ENCODE measurements at places on chromosomes 2 and 18.

DNA sequence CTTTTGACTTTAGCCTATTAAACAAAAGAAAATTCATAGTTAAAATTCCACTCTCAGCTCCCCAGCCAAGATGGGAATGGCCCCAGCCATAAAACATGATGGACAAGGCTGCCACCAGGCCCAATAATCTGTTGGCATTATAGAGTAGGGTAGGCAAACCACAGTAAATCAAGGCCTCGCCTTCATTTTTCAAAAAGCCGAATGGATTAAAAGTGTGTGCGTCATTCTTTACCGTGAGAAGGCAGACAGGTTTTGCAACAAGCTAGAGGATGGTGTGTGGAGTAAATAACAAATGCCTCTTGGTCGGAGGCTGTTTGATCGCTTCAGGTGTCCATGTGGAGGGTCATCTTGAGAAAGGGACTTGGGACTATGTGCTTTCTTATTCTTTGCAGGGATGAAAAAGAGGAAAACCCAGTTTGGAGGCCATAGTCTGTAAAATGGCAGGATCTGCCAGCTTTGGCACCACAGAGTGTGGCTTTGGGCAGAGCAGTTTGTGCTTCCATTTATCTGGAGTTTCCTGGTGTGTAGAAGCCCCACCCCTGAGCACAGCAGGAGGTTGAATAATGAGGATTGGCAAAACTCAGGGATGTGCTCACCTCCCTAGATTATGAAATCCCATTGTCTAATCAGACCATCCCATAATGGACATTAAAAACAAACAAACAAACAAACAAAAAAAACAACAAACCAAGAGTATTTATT is 57.1 kb upstream of the ITGB6 start:
- DNase-seq, result no peak

DNA sequence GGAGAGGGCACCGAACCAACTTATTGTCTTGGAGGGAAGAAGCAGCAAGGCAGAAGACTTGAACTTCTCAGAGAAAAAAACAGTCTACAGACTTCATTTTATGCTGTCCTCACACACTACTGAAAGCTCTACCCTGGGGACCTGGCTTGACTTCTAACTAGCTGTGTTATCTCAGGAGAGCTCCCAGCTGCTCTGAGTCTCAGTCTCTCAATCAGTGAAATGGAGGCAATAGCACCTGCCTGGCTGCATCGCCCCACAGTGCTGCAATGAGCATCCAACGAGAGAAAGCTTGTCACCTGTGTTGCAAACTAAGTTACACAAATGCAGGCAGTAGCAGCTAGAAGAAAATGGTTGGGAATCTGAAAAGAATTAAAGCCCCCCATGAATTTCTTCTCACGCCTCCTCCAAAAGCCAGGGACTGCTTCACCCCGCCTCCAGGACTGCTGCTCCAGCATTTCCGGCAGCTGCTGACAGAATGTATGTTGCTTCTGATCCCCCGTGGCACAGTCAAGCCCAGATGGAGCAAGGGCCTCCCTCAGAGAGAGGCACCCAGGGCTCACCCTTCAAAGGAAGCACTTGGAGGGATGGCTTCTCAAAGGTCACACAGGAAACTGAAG is 116.3 kb downstream of the BCL11A start:
- DNase-seq, result no peak

GRCh38 chr2:168320267-168320666 is 72.9 kb upstream of the STK39 start:
- DNase-seq, result no peak

DNA sequence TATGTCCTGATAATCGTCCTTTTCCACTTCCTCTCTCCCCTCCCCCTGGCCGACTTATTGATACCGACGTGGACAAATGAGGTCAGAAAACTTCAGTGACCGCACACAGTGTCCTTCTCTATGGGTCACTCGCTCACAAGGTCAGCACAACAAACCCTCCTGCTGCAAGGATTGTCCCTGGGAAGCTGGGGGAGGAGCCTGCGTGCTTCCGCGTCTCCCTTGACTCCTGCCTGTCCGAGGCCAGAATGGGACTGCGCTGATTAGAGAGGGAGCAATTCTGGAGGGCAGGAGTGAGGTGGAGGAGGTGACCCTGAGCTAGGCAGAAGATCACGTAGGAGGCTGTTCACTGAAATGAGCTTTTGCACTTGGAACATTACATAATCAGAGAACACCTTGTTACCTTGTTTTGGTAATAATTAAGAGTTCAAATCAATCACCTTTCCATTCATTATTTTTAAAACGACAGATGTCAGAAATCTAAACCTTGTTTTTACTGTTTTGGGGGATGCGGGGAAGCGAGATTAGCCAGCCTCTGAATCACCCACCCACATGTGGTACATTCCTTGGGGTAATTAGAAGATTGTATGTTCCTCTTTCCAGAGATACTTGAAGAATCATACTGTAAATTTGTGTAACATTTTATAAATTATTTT is 70.6 kb downstream of the CTAGE1 start:
- DNase-seq, result no peak

GRCh38 chr18:35933982-35934381 is 38.5 kb upstream of the RMP24 start:
- DNase-seq, result no peak

DNA sequence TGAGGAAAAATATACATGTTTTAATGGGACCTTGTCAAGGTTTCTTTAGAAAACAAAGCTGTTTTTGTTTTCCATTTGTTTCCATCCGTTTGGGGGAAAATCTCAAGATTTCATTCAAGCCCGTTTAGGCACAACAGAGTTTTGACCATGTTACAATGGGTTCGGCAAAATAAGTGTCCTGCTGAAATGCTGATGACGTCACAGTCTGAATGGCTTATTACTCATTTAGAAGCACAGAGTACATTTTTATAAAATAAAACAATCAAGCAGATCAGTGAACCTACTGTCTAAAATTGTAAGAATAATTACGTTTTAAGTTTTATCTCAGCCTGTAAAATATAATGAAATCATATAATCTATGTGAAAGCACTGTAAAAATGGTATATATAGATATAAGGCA is 174.2 kb downstream of the MYT1L start:
- DNase-seq, result no peak

DNA sequence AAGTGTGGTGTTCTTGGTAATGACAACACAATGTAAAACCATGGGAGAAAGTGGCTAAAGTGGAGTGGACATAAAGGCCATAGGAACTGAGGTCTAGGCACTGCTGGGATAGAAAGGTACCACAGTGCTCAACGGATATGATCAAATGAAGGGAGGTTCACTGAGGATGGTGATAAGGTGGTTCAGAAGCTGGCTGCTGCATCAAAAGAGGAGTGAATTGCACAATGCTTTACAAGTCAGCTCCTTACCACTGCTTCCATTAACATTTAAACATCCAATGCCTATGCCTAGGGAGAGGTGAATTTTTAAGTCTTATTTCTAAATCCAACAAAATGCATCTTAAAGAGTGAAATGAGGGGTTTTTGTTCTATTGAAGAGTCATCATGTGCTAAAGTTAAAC is 100.1 kb upstream of the ITGB6 start:
- DNase-seq, result no peak

DNA sequence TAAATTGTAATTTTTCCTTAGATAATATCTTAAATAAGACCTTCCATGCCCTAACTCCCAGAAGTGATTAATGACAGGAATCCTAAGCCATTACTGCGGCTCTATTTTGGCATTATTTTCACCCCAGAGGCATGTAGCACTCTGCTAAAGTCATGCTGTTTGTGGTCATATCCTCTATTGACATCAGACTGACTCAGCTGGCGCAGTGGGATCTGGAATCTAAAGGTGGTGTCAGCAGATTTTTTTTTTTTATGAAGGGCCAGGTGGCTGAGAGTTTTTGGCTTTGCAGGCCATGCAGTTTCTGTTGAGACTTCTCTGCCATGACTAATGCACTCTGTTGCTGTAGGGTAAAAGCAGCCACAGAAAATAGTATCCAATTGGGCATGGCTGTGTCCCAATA is 64.1 kb upstream of the ACVR1C start:
- no peak for DNase-seq

DNA sequence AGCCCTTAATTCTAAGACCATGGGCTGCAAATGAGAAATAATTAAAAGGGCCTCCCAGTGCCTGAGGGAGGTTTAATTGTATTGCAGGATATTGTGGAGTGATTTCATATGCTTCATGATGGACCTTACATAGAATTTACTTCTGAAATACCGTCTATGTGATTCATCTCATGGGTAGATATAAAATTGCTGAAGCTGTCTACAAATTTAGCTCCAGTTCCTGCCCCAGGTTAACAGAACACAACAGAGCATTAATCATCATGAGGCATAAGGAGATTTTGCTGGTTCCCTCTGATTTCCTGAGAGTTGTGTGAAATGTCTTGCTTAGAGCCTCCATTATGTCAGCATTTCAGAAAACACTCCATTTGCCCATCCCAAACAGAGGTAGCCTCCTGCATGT is 770 bp downstream of the UPP2 start:
- DNase-seq, result no peak

DNA sequence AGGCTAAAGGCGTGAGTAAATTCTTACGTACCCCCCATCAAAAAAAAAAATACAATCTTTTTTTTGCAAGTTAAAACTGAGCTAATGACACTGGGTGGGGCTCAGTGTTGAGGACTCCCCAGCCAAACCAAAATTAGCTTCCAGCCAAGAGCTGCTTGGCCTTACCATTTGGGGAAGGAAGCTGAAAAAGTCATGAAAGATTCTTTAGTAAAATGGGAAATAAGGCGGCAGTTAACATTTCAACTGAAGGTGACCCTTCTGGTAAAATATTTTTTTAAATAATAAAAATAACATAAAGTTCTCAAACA is 16.4 kb downstream of the SMAD7 start:
- DNase-seq, result no peak

- no peak for DNase-seq
Measured at GRCh38 chr2:61807036-61807757, 46.7 kb downstream of the FAM161A start.

- DNase-seq, result no peak
Measured at GRCh38 chr2:4465671-4466070, 762.3 kb downstream of the DCDC2C start.

GRCh38 chr2:68798569-68798968 is 64.0 kb downstream of the ARHGAP25 start:
- DNase-seq, result no peak

- no peak for DNase-seq
Measured at GRCh38 chr18:3405713-3406112, 44.3 kb upstream of the TGIF1 start.

DNA sequence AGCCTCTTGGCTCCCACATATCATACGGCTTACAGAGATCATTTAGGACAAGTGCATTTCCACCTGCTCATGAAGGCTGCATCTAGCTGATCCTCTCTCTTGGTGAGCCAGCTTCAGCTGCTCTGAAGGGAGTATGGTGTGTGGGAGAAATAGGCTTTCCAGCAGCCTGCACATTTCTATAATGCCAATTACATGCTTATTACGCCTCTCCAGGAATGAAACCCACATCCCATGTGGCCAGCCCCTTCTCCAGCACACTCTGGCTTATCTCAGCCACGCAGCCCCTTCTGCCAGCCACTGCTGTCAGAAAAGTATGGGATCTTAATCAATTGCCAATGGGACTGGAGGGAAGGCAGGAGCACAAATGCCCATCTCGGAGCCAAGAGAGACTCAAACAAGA is 117.5 kb downstream of the GALNT14 start:
- DNase-seq, result no peak

DNA sequence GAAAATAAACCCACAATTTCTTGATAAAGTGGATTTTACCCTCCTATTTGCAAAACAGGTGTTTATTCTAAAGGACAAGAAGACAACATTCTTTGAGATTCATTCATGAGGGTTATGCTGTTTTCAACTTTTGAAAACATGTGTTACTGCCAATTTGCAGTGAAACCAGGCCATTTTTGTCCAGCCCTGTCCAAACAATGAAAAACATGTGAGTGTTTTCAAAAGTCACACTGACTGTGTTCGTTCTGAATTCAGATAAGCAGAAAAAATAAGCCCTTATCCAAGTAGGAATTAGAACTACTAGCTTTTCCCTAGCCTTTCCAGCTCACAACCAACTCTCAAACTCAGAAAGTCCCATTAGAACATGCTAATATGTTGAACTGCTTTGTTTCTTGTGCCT is 148.1 kb upstream of the PID1 start:
- DNase-seq, result no peak

DNA sequence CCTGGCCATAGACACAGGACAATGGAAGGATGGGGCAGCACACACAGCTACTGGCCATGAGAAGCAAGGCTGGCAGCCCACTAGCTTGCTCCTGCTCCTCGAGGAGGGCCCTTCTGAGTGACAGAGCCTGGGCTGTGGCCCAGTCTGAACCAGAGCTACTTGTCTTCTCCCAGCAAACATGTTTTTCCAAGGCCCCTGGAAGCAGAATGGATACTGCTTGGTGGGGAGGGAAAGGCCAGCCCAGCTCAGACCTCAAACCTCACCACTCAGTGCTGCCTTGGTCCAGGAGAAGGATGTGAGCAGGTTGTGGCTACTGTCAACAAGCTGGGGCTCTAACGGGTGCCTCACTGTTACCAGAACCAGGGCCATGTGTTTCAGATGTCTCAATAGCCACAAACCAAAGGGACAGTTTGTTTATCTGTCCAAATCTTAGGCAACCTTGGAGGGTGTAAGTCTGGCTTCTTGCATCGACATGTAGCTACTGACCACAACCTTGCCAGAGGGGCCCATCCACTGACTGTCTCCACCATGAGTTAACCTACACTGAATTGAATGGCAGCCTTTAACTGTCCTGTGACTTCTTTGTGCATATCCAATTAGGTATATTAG is 98.6 kb downstream of the TGFA start:
- DNase-seq, result no peak

DNA sequence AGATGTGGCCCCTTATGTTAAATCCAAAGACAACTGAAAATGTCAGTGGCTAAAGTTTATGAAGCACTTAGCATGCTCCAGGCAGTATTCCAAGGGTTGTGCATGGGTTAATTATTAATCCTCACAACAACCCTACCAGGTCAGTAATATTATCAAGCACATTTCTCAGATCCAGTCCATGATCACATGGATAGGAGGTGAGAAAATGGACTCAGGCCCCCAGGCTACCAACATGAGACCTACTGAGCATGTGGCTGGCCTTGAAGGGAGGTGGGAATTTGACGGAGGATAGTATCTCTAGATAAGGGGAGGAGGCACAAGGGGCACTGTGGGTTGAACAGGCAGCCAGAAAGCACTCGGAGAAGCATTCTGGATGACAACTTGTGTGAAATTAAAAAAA is 412.0 kb downstream of the MEIS1 start:
- no peak for DNase-seq

DNA sequence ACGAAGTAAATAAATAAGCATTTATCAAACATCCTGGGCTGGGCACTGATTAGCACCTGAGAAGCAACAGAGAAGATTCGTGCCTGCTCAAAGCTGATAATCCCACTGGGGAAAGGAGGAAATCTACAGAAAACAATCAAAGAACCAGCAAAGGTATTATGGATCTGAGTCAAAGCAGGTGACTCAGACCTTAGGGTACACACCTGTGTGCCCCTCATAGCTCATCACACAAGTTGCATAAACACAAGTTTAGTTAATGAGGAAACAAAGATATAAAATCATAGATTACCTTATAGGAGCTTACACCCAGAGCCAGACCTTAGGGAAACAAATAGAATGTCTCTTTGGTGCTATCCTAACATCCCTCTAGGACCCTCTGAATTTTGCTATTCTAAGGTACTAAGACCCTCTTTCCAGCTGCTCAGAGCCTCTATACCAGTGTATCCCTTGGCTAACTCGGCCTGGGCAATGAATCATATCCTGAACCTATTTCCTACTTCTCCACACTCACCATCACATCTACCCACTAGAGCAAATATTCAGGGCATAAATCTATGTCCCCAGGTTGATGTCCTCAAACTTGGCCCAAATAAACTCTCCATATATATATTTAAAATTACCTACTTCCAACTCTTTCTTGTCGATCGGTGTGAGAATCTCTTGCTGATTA is 19.3 kb upstream of the CTIF start:
- no peak for DNase-seq

- no peak for DNase-seq
Measured at GRCh38 chr18:53629337-53629736, 595.1 kb downstream of the MBD2 start.

Measured in stimulated activated CD4-positive, alpha-beta T cell treated with anti-CD3 and anti-CD28 coated beads, Interleukin-15, amount 100 ng/mL, for 1 hour (primary cell).